GOT3 (cell line): ENCODE measurements at places on chromosomes 2 and 18.

- DNase-seq: no peak
Observed at GRCh38 chr2:180699657-180700361, 280.6 kb upstream of the UBE2E3 start.

DNA sequence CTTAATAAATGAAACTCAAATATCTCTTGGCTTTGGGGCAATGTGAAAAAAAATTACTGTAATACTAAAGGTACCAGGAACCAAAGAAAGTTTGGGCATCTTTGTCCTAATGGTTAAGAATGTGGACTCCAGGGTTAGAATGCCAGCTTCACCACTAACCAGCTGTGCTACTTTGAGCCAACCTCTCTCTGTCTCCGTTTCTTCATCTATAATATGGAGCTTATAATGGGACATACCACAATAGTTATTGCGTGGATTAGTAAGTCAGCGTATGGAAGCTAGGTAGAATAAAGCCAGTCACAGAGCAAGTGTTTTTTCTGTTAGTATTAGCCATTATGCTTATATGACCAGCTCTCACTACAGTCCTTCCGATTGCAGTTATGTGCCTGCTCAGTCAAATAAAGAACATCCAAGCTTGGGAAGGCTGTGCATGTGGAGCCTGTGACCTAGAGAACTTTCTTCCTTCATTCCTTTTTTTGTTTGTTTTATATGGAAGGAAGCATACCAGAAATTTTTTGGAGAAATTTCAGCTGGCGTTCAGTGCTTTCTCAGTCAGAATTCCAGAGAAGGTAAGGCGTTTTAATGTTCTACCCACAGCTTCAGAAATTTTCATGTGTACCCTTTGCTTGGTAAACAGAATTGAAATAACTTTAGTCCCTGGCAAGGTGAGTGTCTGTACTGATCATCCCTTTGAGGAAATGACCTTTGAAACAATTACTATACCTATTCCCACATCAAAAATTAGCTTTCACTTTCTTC, 114.0 kb upstream of the RND3 start:
- no peak for DNase-seq

GRCh38 chr2:61762292-61762691, 91.6 kb downstream of the FAM161A start:
- no peak for DNase-seq

DNA sequence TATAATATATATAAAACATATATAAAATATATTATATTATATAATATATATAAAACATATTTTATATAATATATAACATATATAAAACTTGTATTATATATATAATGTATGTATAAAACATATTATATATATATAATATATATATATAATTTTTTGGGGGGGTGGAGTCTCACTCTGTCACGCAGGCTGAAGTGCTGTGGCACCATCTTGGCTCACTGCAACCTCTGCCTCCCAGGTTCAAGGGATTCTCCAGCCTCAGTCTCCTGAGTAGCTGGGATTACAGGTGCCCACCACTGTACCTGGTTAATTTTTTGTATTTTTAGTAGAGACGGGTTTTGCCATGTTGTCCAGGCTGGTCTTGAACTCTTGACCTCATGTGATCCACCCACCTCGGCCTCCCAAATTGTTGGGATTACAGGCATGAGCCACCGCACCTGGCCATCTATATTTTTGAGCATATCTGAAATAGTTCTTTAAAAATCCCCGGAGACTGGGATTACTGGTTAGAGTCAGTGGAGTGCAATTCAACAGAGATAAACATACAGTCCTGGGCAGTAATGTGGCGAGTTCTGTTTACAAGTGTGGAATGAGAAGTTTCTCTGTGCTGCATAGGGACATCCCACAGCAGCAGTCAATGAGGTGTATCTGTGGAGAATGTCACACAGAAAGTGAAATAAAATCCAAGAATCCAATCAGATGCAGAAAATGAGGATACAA, 208.4 kb downstream of the MYCN start:
- no peak for DNase-seq

DNA sequence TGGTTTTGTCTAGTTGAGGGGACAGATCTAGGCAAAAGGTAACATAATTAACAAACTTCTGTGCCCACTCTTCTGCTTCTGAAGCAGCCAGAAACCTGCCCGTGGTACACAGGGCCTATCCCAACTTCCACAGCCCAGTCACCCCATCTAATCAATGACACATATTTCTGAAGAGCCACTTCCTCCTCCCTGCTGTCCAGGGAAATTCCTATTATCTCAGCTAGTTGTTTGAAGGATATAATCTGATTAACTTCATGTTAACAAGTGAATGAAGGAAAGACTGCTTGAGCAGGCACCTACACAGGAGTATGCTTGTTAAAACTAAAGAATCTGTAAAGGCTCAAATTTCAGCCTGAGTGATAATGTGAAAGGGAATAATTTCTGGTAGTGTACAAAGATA, 61.4 kb downstream of the CCDC148 start:
- DNase-seq: no peak
